ENCODE measurements at places on chromosomes 2 and 18.

DNA sequence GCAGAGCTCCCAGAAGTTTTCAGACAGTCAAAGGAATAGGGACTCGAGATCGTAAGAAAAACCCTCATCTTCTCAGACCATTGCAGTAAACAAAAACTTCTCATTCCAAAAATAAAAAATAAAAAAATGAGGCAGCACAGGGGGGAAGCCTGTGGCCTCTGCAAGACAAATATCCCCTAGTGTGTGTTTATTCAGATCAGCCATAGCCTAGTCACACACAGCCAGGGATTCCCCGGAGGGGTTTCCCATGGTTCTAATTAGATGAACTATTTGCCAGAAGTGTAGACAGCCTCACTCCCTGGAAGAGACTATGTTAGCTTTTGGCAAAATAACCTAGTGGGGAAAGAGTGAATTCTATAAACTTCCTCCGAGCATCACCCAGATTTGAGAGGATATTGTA is 122.9 kb upstream of the KLF7 start:
- DNase-seq = no peak

GRCh38 chr2:74441690-74442482 is at the start of gene RTKN:
RTKN (minus strand) TSS chr2:74441937; CDS start chr2:74441816, 121 bp downstream.
- DNase-seq = no peak

GRCh38 chr2:33958591-33958990 is 359.5 kb upstream of the FAM98A start:
- DNase-seq = no peak

- no peak for DNase-seq
Observed at GRCh38 chr2:121297217-121297830, 12.3 kb upstream of the TFCP2L1 start.

DNA sequence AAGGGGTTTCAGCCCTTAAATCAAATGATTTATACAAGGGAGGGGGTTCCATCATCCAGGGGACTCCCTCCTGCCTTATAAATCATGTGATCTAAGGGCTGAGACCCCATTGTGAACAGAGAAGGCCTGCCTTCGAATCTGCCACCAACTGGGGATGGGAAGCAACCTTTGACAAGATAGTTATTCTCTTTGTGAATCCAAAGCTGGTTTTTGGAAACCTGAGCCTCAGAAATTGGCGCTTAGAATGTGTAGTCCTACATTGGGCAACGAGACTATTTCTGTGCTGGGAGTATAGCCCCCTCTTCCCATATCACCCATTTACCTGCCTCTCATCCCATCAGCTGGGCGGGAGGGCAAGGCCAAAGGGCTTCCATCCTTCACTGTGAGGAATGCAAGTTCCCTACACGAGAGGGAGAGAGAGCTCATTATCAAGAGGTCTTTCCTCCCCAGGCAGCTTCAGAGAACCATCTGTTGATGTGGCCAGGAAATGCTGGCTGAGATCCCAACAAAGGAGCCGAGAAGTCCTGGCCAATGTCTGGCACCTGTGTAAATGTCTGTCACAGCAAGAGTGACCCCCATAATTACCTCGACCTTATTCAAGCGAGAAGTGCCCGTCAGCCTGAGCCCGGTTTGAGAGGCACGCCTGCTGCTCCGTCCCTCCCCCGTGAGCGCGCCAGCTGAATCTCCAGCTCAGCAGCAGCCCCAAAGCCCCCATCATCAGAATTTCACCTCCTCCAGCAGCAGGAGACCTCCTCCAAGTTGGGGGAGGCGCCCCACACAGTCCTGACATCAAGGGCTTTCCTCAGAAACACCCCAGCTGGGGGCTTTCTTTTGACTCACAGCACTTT is 48.4 kb upstream of the APCDD1 start:
- DNase-seq = no peak

DNA sequence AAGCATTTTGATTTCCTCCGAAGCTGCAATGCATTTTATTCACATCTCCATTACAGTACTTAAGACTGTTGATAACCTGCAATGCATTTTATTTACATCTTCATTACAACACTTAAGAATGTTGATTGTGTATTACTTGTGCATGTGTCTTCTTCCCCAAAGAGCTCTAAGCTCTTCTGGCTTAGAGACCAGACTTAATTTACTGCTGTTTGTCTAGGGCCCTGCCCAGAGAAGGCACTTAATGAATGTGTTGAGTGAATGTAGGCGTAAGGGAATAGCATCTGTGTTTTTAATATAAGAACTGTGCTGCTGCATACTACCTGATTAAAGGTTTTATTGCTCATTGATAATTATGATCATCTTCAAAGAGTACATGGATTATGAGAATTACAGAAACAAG is 295.6 kb downstream of the ZNF385B start:
- DNase-seq = no peak

GRCh38 chr2:19496646-19497045 is 138.2 kb upstream of the OSR1 start:
- no peak for DNase-seq

- DNase-seq = no peak
Observed at GRCh38 chr2:32838949-32839348, 107.8 kb upstream of the LTBP1 start.

- no peak for DNase-seq
Observed at GRCh38 chr2:210715560-210716082, 159.2 kb downstream of the CPS1 start.

- DNase-seq = no peak
Observed at GRCh38 chr18:36595046-36595817, 233.6 kb downstream of the TPGS2 start.

DNA sequence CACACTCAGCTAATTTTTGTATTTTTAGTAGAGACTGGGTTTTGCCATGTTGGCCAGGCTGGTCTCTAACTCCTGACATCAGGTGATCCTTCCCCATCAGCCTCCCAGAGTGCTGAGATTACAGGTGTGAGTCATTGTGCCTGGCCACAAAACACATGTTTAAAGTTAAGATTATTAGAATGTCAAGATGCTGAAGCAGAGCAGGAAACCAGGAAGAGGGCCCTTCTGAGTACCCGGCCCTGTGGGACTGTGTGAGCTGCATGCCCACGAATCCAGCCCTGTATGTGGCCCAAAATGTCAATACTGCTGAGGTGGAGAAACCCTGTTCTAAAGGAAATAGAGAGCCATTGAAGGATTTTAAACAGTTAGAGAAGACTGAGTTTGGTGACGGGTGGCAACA is 31.0 kb upstream of the REV1 start:
- DNase-seq = no peak

All from SK-N-MC (cell line).